Chondrocyte (in vitro differentiated cells): ENCODE measurements at places on chromosomes 4 and X.

DNA sequence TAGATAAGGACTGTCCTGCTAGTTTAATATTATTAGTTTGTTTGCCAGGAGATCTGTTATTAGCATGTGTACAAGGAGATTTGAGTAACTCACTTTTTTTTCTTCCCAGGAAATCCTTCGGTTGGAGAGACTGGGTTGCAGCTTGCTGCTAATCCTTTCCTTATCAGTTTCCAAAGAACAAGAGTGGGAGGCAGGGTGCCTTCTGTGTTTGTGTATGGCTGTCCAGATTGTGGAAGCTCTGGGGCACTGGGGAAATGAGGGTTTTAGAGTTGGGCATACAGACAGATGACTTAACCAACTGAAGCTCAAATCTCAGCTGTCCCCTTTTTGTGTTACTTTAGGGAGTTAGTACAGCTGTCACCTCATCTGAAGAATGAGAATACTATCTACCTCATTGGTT is 12.6 kb upstream of the SUPT20HL1 start:
- no peak for DNase-seq

- DNase-seq: no peak
Observed at GRCh38 chrX:94645726-94646125, 971.7 kb downstream of the FAM133A start.

DNA sequence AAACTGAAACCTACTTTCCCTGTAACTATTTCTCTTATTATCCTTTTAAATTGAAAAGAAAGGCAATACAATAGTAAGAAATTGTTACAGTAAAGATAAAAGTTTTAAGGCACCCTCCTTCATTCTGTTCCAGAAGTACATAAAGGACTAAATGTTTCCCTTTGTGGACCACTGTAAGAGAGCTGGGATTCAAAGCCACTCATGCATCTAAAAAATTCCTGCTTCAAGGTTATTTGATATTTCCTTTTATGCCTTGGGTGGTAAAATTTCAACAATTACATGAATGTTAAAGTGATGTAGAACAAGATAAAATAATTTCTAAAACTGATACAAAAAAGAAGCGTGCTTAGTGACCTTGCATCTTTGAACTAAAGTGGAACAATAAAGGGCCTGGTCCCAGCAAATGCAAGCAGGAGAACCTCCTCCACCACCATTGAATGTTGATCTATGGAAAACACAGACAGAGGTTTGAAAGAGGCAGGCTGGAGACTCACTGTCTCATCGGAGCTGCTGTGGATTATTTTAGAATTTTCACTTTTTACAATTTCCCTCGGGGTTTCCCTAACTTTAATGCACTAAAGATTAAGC is 42.3 kb upstream of the PRSS12 start:
- no peak for DNase-seq

DNA sequence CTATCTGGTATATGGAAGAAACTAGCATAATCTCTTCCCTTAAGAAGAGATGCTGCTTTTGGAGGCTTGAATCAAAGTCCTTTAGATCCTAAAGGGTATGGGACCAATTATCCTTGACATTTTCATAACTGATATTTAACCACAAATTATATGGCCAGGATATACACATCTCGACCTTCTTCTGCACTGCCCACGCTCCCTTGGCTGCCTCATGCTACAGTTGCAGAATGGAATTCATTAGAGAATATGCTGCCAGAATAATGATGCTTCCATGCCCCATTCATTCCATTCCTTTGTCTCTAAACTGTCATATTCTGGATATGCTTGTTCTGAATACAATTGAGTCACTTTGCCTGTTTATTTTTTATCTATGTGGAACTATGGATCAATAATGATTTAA is 157.1 kb upstream of the PACRGL start:
- DNase-seq: no peak

DNA sequence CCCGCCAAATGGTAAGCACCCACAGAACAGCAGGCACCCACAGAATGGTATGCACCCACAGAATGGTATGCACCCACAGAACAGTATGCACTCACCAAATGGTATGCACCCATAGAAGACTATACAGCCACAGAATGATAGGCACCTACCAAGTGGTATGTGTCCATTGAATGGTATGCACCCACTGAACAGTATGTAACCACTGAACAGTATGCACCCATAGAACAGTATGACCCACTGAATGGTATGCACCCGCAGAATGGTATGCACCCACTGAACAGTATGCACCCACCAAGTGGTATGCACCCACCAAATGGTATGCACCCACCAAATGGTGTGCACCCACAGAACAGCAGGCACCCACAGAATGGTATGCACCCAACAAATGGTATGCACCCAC is 40.1 kb downstream of the CCDC149 start:
- no peak for DNase-seq

GRCh38 chrX:2955281-2955680 is 26.1 kb upstream of the ARSD start:
- DNase-seq: no peak

DNA sequence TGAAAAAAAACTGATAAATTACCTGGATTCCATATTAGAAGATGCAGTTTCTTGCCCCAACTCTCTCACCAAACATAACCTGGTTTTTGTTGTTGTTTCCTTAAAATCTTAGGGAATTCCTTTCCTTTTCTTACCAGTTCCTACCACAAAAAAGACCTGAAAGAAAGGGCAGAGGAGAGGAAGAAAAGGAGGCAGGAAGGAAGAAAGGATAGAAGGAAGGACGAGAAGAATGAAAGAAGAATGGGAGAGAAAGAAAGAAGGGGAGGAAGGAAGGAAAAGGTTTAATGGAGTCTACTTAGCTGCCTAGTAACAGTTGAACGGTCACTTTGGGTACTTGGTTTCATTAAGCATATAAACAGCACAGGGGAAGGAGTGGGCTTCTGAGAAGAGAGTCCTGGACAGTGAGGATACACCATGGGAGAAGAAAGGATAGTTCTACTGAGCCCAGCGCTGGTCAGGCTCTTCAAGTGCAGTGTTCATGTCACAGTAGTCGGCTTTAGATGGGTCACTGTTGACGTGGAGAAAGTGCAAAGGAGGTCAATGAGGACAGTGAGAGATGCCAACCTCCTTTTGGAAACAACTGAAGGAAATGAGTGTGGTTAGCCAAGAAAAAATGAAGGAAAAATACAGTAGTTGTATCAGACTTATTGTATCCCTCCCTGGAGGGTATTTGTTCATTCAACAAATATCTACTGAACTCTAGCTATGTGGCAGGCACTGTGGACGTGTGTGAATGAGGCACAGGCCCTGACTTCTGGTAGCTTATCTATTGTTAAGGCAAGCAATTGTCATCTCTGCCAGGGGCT is 1.1 kb upstream of the CHIC2 start:
- no peak for DNase-seq

DNA sequence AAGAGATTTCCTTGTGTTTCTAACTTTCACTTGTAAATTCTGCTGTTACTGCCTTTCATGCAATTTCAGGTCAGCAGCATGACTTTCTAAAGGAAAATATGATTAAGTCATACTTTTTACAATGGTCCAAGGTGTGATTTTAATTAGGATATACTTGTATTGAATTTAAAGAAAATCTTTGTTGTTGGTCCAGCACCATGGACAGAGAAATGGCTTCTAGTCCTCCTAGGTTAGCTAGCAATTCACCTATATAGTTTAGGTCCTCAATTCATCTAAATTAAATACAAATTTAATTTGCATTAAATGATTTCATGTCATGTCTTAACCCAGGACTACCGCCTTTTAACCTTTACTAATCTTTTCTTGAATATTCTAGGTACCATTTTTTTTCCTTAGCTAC is 304.9 kb upstream of the RPS6KA3 start:
- no peak for DNase-seq

GRCh38 chr4:160350944-160351343 is 1248.1 kb downstream of the RAPGEF2 start:
- no peak for DNase-seq

GRCh38 chr4:32251926-32252325 is 1531.8 kb downstream of the PCDH7 start:
- DNase-seq: no peak

DNA sequence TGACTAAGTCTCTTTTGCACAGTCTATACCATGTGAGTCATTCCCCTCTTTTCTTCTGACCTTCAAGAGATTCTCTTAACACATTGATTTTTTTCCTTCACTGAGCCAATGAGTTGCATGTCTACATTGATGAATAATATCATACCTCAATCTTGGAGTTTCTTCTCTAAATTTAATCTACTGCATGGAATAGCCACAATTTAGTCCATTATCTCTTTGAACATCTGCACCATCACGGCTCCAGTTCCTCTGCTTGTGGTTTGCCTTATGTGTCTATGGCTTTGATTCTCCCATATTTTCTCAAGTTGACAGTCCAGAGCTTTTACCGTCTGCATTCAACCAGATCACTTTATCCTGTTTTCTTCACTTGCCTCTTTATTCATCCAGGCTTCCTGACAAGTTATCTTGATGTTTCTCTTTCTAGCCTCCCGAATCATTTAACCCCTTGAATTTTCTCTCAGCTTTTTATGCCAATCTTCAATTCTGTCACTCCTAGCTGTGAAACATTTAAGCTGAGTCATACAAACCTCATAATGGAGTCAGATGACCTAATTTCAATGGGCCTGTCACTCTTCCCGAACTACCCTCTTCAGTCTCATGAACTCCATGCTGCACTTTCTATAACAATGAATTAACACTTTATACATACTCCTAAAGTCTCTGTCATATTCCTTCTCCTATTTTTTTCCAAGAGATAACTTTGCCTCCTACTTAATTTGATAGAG is 222.3 kb downstream of the CPE start:
- no peak for DNase-seq

- DNase-seq: no peak
Observed at GRCh38 chr4:122617597-122618593, 3.0 kb downstream of the IL21 start.

DNA sequence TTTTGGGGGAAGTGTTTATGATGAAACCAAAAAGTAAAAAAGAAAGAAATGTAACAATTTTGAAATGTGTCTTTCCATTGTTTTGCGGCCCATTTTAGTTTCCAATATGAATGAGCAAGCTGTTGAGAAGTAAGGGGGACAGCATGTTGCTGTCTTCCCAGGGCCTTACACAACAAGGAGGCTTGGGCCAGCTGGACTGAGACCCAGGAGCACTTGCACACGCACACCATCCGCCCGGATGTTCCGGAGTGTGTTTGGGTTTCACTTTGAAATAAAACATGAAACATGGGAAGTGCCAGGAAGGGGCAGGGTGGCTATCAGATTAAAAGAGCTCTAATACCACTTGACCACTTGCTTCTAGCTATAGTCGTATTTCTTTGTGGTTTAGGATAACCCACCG is 144.4 kb downstream of the NHS start:
- DNase-seq: no peak

DNA sequence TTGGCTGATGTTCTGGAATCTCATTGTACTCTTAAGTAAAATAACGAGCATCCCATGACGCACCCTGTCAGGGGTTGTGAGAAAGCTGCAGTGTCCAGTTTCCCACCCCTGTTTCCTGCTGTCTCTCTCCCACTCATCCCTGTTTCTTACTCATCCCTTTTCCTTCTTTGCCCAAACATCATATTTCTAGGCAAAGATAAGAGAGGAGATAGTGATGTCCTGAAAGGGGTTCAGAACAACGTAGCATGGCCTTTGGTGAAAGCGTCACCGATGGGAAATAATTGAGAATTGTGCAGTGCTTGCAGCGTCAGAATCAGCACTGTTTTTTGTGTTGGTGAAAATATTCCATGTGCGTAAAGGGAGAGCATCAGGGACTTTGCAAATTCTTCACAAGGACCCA is 23.5 kb upstream of the TMEM165 start:
- no peak for DNase-seq

DNA sequence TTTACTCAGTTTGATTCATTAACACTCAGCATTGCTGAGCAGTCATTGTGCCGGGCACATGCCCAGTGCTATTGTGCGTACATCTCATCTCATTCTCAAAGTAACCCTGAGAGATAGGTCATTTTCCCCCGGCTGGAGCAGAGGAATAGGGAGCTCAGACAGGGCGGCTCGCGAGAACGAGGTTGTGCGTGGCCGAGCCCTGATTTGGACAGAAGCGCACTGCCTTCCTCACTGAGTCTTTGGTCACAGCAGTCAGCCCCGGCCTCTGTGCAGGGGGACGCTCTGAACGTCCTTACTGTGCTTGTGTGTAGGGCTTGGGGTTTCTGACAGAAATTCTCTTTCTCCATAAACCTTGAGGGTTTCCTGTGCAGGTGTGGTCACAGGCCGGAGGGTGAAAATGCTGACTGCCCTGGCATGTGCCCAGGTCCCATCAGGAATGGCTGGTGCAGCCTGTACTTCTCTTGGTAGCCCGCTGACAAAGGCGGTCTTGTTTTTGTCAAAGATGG is 39.5 kb downstream of the NOP14 start:
- peak; percentile 57 for DNase-seq

DNA sequence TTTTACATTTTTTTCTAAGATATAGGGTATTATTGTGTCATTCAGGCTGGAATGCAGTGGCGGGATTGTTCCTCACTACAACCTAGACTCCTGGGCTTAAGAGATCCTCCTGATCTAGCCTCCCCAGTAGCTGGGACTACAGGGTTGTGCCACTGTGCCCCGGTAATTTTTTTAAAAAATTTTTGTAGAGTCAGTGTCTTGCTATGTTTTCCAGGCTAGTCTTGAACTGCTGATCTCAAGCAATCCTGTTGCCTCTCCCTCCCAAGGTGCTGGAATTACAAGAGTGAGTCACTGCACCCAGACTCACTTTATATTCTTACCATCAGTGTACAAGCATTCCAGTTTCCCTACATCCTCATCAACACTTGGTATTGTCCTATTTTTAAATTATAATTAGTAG is 156.4 kb upstream of the GYPA start:
- no peak for DNase-seq

- DNase-seq: no peak
Observed at GRCh38 chr4:108193886-108194672, 25.3 kb upstream of the LEF1 start.

DNA sequence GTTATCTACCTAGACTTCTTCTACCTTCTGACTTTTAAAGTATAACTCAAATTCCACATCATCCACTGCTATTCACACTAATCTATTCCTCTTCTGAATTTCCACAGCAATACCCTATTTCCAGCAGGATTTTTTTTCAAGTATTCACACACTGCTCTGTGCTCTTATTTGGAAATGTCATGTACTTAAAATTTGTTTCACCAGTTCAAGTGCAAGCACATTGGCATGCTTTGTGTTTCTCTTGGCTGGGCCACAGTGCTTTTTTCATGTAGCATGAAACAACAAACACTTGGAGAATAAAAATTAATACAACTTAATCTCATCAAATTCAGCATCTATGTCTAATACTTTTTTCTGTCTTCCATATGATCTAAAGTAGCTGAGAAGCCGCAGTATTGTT is 161.8 kb upstream of the PCDH18 start:
- DNase-seq: no peak

- no peak for DNase-seq
Observed at GRCh38 chr4:26015133-26015651, 101.2 kb downstream of the SMIM20 start.

DNA sequence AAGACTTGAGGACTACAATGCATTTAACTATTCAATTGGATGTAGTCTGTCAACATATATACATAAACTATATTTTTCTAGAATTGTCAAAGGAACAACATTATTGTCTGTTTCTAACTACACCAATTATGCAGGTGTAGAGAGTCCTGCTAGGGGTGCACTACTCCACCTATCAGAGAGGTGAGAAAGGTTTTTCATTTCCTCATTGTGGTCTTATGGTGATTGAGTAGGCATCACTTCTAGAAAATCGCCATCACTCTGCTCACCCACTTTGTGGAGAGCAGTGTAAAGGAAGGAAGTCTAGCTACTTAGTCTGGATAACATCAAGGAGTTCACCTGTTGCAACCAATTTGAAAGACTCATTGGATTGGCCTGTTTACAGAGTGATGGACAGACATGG is 4.4 kb upstream of the ADH1C start:
- no peak for DNase-seq

- DNase-seq: peak; percentile 96
Observed at GRCh38 chrX:53433651-53434639, at the start of gene HSD17B10. HSD17B10 (minus strand) TSS chrX:53434370; CDS start chrX:53434345, 25 bp downstream.

- DNase-seq: no peak
Observed at GRCh38 chr4:169250796-169251195, 20.0 kb downstream of the SH3RF1 start.
